ENCODE measurements at places on chromosomes 16 and 17.

DNA sequence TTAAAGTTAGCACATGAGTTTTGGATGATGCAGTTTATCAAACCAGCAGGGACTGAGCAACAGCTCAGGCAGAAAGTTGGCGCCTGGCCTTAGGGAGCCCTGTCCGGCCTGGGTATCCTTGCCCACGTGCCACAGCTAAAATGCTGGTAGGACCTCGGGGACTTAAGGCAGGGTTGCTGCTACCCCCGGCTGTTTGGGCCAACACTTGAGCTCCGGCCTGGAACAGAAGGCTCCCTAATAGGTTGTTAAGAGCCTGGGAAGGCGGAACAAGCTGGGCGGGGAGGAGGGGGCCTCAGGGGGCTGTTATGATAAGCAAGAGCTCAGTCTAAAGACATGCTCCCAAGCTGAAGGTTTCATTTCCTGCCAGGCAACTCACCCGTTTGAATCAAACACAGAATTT lies 39.7 kb downstream of the CUEDC1 start:
- no peak for DNase-seq

- no peak for DNase-seq
Observed at GRCh38 chr17:21298056-21298982, 13.8 kb downstream of the MAP2K3 start.

DNA sequence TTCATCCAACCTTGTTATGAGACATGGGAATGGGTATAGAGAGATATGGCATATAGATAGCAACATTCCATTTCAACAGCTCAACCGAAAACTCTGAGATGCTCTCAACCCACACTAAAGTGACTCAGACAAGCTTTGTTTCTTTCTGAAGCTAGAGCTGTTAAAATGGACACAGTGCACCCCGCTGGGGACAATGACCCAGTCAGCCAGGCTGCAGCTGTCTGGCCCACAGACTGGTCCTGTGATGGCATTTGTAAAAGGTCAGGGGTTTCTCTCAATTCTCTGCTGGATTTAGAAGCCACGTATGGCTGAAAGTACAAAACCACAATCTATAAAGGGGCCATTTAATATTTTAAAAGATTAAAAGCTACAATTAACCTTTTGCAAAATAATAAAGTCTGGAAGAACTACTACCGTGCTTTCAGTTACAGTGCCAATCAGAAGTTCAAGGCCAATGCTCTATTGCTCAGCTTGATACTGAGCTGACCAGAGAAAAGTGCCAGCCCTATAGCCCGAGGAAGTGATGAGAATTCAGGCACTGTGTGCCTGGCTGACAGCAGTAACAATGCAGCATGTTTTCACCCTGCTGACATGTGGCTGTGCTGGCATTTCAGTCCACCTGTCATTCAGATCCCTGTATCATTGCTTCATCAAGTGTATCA lies 60.2 kb downstream of the TEX2 start:
- DNase-seq, result no peak

GRCh38 chr17:48134912-48135480 lies 27.4 kb downstream of the SNX11 start:
- no peak for DNase-seq

DNA sequence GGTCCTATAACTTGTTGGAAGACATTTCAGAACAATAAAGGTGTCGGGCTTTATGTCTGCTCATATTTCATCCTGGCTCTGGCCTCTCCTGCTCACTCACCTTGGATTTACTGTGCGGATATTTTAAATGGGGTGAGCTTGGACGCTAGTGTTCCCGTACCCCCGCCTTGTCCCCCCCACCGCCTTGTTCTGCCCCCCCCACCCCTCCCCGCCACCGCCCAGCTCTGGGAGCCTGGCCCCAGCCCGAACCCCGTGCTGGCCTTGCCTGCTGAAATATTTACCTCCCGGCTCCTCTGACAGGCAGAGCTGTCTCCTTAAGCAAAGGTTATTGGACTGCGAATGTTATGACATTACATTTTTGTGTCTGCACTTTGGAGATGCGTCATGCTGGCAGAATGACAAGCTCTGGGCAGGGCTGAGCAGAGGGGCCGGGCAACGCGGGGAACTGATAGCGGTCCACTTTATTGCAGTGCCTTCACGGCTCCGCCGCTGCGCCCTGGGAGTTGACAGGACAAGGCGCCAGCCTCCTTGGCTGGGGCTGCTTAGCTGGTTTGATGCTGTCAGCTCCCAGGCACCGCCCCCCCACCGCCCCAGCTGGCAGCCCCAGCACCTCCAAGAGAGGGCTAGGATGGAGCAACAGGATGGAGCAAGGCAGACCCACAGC lies 222.5 kb upstream of the GSE1 start:
- no peak for DNase-seq

- DNase-seq, result no peak
Observed at GRCh38 chr16:53334581-53334980, 99.7 kb upstream of the RBL2 start.

DNA sequence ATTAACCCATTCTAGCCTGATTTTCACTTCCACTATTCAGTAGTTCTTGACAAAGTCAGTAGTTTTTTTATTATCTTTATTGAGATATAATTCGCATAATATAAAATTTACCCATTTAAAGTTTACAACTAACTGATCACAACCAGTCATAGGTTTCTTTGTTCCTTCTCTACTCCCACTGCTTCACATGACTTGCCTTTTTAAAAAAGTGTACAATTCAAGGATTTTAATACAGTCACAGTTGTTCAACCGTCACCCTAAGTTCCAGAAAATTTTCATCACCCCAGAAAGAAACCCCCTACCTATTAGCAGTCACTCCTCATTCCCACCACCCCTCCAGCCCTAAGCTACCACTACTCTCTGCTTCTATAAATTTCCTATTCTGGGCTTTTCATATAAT lies 162.5 kb downstream of the TRIM37 start:
- DNase-seq, result no peak

DNA sequence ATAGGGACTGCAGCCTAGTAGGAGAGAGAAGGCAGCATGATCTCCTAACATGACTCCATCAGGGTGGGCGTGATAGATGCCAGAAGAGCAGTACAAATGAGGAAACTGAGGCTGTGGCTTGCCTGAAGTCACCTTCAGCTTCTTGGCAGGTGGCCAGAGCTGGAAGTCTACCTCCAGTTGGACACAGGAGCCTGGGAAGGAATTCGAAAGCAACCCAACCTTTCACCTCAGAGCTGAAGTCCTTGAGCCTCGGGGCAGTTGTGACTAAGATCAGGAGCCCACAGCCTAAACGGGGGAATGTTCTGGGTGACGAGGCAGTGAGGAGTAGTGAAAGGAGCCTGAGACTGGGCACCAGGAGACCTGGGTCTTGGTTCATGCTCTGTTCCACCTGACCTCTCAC lies 9.4 kb upstream of the SLC52A1 start:
- no peak for DNase-seq

GRCh38 chr16:26649381-26650045 lies 417.2 kb upstream of the C16orf82 start:
- DNase-seq, result no peak

DNA sequence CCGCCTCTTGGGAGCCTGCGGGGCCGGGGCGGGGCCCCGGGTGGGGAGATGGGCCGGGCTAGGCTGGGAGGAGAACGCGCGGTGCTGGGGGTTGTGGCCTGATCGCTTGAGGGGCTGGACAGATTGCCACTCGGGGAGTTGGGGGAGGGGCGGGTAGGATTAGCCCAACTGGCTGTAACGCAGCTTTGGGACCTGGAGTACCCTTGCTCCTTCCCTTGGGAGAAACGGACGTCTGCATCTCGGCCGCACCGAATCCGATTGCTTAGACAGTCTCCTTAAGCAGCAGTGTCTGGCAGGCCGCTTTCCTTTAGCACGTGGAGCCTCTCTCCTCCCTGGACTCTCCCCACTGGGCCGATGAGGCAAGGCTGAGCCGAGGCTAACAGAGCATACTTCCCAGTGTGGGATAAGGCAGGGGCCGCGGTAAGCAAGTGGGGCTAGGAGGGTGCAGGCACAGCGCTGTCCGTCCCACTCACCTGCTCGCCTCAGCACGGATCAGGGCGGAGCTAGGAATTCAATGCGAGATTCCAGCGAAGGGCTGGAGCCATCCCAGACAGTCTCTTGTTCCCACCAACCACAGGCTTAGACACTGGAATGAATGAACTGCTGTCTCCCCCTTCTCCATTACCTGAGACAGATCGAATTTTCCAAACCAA lies 540 bp upstream of the ACLY start:
- no peak for DNase-seq

DNA sequence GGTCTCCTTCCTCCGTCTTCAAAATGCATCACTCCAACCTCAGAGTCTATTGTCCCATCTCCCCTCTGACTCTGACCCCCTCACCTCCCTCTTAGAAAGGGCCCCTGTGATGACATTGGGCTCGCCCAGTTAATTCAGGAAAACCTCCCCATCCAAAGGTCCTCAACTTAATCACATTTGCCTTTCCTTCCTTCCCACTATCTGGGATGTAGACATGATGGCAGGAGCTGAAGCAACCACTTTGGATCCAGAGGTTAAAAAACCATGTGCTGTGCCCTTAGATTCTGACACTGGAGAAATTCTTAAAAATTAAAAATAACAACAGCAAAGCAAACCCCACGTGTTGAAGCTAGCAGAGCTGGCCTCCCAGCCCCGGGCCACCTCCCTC lies 80.2 kb downstream of the ZDHHC7 start:
- no peak for DNase-seq

DNA sequence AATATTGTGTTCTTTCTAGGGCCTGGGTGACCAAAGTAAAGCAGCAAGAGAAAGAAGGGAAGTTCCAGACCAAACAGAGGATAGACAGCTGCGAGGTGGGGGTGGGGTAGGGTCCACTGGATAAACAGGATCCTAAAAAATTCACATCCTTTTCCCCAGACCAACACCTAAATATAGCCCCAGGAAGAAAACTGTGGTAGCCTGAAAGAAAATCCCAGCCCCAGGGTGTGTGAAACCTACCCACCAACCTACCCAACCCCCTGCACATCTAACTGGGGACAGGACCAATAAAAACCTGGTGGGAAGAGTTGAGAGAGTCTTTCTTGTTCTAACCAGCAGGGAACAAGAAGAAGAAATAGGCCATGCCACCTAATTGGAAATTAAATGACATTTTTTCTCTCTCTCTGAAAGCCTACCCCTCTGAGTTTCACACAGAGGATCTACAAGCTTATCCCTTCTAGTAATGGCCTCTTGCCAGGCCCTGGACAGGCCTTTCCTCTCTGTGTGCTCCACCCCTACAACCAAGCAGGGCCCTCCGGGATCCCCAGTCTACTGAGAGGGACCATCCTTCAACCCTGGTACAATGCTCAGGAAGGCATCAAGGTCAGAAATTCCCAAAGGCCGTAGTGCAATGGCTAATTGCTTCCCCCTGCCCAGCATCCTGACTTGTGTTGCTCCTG lies 12.0 kb downstream of the MYO18A start:
- no peak for DNase-seq

- DNase-seq, result no peak
Observed at GRCh38 chr16:17206712-17207111, 264.0 kb downstream of the XYLT1 start.

- no peak for DNase-seq
Observed at GRCh38 chr17:72414032-72414396, 293.2 kb downstream of the SOX9 start.

- DNase-seq, result peak; percentile 73
Observed at GRCh38 chr16:57092786-57093411, 516 bp downstream of the CPNE2 start.

DNA sequence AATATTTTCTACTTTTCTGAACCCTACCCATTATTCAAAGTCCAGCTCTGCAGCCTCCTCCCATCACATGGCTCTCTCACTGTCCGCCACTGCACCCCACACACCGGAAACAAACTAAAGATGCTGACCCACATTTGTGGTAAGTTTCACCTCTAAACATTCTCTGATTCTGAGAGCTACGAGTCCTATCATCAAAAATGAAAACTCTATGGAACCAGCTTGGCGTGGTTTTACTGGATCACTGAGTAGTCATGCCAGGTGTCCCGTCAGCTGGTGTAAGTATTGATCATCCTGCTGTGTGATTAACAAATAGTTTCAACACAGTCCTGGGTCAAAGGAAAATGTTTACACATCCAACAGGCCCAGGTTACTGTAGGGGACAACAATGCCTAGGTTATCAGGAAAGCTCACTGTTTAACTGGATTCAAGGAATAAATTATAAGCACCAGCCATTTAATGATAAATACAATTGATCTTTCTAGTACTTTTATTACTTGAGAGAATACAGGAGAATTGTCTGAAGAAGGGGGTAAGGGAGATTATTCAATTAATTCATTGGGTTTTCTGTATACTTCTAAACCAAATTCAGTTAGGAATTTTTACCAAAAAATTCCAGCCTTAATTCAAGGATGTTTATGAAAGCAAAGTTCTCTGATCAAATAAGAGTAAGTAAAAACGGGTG lies 33.9 kb downstream of the CYTH1 start:
- DNase-seq, result no peak

GRCh38 chr17:64412944-64413381 lies 22.3 kb upstream of the PECAM1 start:
- no peak for DNase-seq

DNA sequence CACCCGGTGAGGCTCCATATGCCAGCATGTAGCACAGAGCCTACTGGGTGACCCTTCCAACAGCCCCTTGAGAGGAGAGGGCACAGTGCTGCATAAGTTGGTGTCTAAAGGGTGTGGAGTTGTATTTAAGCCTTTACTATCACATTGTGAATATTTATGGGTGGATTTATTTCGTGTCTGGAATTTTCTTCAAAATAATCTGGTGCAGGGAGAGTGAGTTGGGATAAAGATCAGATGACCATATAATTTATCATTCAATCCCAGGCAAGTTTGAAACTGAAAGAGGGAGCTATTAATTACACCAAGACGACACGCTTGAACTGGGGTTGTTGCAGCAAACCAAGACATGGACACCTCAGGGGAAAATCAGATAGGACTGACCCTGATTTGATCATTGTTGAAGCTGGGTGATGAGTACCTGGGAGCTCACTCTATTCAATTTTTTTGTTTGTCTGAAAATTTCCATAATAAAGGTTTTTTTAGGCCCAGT lies 42.2 kb downstream of the LDHD start:
- DNase-seq, result no peak

- no peak for DNase-seq
Observed at GRCh38 chr16:57800200-57801097, 1.8 kb downstream of the KIFC3 start.

GRCh38 chr17:76714336-76714735 lies 3.6 kb upstream of the MXRA7 start:
- DNase-seq, result no peak
